Stimulated activated CD8-positive, alpha-beta memory T cell treated with anti-CD3 and anti-CD28 coated beads, Interleukin-7, amount 100 ng/mL, for 1 hour (primary cell): ENCODE measurements at places on chromosomes 7 and 10.

DNA sequence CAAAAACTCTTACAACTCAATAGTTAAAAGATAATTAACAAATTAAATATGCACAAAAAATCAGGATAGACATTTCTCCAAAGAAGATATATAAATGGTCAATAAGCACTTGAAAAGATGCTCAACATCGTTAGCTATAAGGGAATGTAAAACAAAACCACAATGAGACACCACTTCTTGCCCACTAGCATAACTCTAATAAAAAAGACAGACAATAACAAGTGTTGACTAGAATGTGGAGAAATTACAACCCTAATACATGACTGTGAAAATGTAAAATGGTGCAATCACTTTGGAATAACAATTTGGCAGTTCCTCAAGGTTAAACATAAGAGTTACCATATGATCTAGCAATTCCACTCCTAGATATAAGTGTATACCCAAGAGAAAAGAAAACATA is 74.3 kb upstream of the PCGF5 start:
- DNase-seq: no peak

- DNase-seq: no peak
These were observed 20.6 kb downstream of the CUBN start for GRCh38 chr10:17109046-17109445.

DNA sequence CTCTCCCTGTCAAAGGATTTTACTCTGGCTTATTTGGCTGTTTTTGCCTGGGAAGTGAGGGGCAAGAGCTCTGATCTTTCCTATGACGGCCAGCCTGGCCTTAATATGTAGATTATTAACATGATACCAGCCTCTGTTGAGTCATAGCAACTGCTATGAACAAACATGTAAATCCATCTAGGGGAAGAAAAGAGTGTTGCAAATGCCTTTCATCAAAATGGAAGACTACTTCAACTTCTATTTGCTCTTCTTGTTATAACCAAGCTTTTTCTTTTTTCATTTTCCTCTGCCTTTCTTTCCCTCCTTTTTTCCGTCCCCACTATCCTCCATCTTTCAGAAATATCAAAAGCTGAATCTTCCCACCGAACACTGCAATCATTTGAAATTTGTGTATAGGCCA is 46.6 kb downstream of the BTRC start:
- no peak for DNase-seq

DNA sequence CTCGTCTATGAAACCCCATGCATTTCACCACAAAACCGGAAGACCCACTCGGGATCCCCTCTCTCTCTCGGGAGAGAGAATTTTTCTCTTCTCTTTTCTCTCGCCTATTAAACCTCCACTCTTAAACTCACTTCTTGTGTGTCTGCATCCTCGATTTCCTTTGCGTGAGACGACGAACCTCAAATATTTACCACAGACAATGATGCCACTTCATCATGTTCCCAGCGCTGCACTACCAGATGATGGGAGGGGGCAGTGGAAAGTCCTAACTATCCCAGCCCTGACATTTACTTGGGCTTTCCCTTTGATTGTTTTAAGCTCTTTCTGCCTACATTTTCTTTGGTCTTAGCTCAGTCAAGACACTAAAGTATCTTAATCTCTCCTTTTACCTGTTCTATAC is 906.7 kb downstream of the GRID1 start:
- no peak for DNase-seq

GRCh38 chr10:60312818-60313588 is 76.7 kb downstream of the ANK3 start:
- no peak for DNase-seq

GRCh38 chr10:51729822-51730555 is 30.6 kb upstream of the CSTF2T start:
- no peak for DNase-seq

DNA sequence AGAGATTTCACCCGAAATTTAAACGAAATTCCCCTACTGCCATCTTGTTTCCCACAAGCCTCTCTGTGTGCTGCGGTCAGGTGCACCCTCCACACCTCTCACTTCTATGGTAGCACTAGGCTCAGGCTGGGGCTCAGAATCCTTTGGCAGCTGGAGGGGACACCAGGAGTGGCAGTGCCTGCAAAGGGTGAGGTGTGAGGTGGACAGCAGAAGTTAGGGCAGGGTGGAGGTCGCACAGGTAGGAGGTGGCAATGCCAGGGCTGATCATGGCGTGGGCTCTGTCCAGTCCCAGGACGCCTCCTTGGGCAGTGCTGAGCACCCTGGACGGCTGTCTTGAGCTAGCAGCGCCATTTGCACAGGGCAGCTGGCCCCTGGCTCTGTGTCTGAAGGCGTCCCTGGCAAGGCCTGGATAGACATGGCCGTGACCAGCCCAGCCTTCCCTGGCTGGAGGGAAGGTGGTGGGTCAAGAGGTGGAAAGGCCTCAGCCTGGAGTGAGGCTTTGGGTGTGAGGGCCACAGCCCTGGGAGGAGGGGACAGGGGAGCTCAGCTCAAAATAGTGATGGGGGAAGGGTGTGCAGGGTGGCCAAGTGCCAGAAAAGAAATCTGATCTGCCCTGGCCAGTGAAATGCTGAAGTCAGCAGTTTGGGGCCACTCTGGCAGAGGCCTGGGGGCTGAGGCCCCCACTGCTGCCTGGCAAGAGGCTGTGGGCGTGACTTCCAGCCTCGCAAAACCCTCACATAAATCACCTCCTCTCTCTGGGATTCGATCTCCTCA is 40.0 kb downstream of the ZCCHC24 start:
- no peak for DNase-seq

GRCh38 chr10:103086261-103086660 is 106.8 kb downstream of the NT5C2 start:
- DNase-seq: no peak

DNA sequence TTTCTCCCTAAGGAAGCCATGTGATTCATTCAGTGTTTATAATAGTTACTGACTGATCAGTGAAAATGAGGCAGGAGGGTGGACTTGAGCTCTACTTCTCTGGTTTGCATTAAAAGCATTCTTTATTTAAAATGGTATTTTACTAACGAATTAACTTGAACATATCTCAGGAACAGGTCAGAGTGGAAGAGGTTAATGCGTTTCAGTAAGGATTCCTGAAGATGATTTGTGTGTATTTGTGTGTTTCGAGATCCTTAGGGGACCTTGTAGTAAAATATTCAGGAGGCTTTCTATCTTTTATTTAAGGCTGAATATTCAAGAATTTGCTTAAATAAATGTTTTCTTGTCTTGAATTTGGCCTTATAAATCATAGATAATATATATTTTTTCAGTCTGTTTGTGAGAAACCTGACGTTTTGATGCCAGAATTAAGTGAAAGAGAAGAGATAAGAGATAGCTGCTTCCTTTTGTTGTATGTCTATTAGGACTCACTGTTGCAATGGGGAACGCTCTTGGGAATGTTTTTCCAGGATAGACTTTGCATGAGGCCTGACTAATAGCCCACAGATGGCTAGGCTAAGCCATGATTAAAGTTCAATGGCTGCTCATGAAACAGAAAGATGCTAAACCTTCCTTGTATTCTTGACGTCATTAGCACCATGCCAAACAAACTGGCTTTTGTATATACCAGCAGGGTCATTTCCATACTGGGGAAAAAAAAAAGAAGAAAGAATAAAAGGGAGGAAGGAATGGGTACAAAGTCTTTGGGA is 93.8 kb upstream of the MTPN start:
- no peak for DNase-seq

- no peak for DNase-seq
These were observed 13.9 kb upstream of the CUZD1 start for GRCh38 chr10:122859527-122859926.

- DNase-seq: no peak
These were observed 10.8 kb upstream of the PYROXD2 start for GRCh38 chr10:98425511-98426352.

DNA sequence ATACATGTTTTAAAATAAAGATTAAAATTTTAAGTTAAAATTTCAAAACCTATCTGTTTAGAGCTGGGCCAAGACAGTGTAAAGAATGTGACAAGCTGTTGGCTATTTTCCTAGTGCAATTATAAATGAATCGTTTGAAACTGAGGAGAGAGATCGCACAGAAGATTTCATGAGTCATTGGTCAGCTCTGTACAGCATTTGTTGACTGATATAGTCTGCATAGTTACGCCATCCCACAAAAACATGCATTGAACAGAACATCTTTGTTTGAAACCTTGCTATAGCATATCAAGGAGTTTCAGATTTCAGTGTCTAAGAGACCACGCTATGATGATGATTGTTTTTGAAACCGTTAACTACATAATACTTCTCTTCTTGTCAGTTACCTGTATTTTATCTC is 1.3 kb upstream of the C10orf67 start:
- DNase-seq: no peak

- DNase-seq: no peak
These were observed 362.4 kb upstream of the ZNF32 start for GRCh38 chr10:44010873-44011602.

DNA sequence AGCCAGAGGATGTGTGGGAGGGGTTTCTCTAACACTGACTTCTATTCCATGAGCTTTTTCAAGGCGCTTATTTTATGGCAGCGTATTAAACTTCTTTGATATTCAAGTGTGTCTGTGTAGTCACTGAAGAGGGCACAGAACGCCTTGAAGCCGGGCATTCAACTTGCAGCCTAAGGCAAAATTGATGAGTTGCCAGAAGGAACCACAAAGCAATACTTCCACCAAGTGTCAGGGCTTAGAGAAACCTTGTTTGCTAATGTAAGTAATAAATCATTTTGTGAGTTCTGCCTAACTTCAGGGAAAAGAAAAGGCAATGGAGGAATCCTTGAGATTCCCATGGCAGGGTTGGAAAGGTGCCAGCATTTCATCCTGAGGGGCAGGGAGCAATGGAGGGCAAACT is 163.8 kb downstream of the LCOR start:
- DNase-seq: no peak

GRCh38 chr7:111746950-111747349 is 184.7 kb upstream of the IMMP2L start:
- no peak for DNase-seq

- DNase-seq: no peak
These were observed 1.0 kb downstream of the ACSL5 start for GRCh38 chr10:112374724-112375541.

DNA sequence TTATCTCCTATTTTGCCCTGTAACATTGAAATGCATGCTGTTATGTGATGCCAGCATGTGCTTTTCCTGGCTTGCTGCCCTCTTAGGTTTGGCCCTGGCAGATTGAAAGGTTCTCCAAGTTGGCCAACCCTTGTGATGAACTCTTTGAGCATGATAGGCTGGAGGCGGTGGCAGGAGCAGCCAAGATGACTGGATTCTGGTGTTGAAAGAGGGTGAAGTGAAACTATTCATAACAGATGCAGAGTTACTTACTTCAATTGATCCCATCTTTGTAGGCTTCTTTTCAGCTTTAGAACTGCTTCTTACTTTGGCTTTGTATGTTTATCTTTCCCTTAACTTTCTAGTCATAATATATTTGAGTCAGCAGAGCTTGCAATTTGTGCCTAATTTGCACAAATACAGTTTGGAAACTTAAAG is 57.6 kb downstream of the BICC1 start:
- no peak for DNase-seq

GRCh38 chr7:142308918-142309317 is 51.1 kb upstream of the PRSS58 start:
- no peak for DNase-seq

DNA sequence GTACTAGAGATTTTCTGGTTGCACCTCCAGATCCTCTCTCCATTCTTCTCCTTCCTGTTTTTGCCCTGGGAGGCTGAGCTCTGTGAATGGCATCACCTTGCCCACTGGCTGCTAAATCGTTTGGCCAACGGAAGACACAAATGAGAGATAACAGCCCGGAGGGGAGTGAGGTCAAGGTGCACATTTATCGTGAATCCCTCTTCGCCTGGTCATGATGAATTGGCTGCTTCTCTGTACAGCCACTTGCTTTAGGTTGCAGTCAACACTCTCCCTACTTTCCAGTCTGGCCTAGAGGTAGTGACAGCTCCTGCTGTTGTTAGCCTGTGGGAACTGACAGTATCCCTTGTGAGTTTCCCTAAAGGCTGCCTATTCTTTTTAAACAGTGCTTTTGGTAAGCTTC is 85.4 kb upstream of the CHCHD3 start:
- DNase-seq: no peak

- no peak for DNase-seq
These were observed 311.8 kb upstream of the IMMP2L start for GRCh38 chr7:111873963-111874690.

DNA sequence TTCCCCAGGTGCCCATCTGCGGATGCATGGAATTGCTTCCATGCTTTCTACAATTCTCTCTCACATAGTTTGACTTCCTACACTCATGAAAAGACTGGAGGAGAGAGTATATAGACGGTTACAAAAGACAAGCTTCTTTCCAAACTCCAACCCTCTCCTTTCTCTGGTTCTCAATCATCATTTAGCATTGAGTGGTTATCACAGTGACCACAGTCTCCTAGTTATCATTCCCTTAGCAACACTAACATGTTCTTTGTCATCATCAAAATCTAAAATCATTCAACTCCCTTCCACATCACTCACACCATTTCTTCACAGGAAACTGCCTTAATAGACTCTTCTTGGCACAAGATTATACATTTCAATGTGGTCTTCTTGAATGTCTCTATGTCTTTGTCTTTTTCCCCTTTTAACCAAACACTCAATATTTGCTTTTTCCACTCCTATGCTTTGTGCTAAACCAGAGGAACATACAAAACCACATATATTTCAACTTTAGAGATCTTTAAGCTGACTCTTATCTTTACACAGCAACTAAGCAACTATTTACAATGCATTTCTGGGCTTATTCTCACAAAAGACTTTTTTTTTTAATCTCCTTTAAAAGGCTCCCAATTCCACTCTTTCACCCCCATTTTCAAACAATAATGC is 126.3 kb downstream of the CNOT4 start:
- no peak for DNase-seq

GRCh38 chr10:96984541-96985131 is 152.5 kb downstream of the LCOR start:
- no peak for DNase-seq

GRCh38 chr10:110399106-110399964 is 94.6 kb upstream of the SMNDC1 start:
- no peak for DNase-seq
